ENCODE measurements at places on chromosomes 1 and 21. TPM values are rescaled to one million over a fixed set of nuclear protein-coding genes. Genes with fewer than 3 reads are reported as not detected.

MEX3A gene
- total RNA-seq: 32.9 TPM

KRTAP11-1 gene
- not detected for total RNA-seq

DNA sequence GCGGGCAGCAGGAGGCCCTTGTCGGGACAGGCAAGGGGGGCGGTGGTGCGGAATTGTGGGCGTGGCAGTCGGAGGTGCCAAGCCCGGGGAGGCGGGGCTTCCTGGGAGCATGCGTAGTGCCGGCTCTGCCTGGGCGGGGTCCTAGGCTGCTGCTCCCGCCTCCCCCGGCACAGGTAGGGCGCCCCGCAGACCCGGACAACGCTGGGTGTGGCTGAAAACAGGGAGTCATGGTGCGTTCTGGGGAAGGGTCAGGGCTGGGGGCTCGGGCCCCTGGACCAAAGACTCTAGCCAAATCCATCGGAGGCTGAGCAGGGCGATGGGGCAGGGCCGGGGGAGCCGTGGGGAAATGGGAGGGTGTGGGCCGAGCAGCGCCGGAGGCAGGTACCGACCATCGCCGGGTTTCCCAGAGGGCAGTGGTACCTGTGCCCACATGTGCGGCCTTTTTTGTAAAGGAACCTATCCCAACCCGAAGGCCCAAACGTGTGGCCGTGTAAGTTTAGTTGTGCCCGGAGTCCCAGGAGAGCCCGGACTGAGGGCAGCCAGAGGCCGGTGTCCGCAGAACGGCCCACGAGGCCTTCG, 231.9 kb downstream of the SDCCAG8 start:
- H3K27ac ChIP-seq: no peak overlapping the region
- peaks cover 7% of the 10 kb centered on the region for H3K4me1 ChIP-seq
- no peaks in the 10 kb centered on the region for H3K27me3 ChIP-seq
- DNase-seq: no peak
- peaks cover 2% of the 10 kb centered on the region for H3K36me3 ChIP-seq

GRCh38 chr1:93415296-93415695, 32.6 kb upstream of the FNBP1L start:
- H3K27ac ChIP-seq: no peak overlapping the region
- H3K27me3 ChIP-seq: no peaks in the 10 kb centered on the region
- no peaks in the 10 kb centered on the region for H3K4me1 ChIP-seq
- DNase-seq: no peak
- H3K4me3 ChIP-seq: no peak overlapping the region
- no peaks in the 10 kb centered on the region for H3K36me3 ChIP-seq

DNA sequence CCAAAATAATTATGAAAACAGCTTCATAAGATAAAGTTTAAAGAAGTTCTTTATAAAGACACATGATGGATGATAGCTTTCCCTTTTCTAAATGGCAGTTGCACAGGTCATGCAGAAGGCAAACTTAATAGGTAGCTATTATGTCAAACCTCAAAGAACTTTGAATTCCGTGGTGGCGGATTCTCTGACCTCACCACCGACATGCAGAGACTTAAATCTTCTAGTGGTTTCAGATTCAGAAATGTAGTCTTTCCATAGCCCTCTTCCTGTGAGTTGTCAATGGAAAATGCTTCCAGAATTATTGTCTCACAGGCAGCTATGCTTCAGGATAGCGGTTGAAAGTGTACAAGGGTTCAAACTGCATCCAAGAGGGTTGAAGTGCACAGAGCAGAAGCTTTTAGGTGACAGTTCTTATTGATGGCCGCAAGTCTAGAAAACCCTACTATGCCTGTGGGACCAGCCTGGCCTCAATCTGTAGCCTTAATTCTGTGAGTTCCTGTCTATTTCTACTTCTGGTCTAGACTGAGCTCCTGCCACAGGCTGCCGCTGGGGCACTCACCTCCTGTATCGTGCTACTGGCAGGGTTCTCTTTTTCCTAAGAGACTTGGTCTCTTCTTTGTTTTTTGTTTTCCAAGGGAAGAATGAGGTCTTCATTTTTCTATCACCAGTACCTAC, 117.0 kb upstream of the ERRFI1 start:
- peak; percentile 99 for DNase-seq
- H3K4me1 ChIP-seq: peaks cover 13% of the 10 kb centered on the region
- H3K4me3 ChIP-seq: no peak overlapping the region
- no peaks in the 10 kb centered on the region for H3K36me3 ChIP-seq

DNA sequence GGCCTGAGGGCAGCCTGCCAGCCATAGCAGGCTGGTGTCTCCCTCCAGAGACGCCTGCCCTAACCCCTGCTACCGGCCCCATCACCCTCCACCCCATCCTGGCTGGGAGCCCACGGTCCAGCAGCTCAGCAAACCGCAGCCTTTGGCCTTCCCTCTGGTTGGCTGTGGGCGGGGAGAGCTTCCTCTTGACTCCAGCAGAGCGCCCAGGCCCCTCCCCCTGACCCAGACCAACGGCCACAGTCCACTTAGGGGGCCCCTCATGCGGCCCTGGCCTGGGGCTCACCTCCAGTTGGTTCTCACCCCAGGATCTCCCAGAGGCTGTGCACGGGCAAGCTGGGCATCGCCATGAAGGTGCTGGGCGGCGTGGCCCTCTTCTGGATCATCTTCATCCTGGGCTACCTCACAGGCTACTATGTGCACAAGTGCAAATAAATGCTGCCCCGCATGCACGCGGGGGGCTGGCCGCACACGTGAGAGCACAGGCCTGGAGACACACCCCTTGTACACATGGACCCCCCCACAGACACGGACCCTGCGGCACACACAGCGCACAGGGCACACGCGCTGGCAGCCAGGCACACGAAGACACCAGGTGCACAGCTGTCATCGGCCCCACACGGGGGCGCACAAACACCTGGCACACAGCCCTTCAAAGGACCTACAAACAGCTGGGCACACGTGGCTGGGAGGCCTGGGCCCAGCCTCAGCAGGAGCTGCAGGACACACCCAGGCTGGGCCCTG, 3.1 kb downstream of the SMIM1 start:
- no peaks in the 10 kb centered on the region for H3K27me3 ChIP-seq
- peak; percentile 51 for DNase-seq
- no peak overlapping the region for H3K4me3 ChIP-seq
- H3K36me3 ChIP-seq: peaks cover 10% of the 10 kb centered on the region

GBP4 gene
- 0.34 TPM for total RNA-seq

- H3K4me3 ChIP-seq: peak overlapping the region; percentile 91
- DNase-seq: no peak
- H3K27ac ChIP-seq: peak overlapping the region; percentile 67
- H3K36me3 ChIP-seq: peaks cover 5% of the 10 kb centered on the region
- H3K4me1 ChIP-seq: peaks cover 11% of the 10 kb centered on the region
- no peaks in the 10 kb centered on the region for H3K27me3 ChIP-seq
Observed at GRCh38 chr1:220045356-220046051, 801 bp downstream of the EPRS1 start.

MORC3 gene
- total RNA-seq: 29.2 TPM

AVPR1B gene
- total RNA-seq: not detected

CDC42 gene
- total RNA-seq: 346 TPM

- H3K4me1 ChIP-seq: no peaks in the 10 kb centered on the region
- no peak overlapping the region for H3K27ac ChIP-seq
- H3K4me3 ChIP-seq: no peak overlapping the region
- DNase-seq: no peak
Observed at GRCh38 chr1:6779089-6779805, 6.0 kb upstream of the CAMTA1 start.

S100A10 gene
- 1,257 TPM for total RNA-seq

DNA sequence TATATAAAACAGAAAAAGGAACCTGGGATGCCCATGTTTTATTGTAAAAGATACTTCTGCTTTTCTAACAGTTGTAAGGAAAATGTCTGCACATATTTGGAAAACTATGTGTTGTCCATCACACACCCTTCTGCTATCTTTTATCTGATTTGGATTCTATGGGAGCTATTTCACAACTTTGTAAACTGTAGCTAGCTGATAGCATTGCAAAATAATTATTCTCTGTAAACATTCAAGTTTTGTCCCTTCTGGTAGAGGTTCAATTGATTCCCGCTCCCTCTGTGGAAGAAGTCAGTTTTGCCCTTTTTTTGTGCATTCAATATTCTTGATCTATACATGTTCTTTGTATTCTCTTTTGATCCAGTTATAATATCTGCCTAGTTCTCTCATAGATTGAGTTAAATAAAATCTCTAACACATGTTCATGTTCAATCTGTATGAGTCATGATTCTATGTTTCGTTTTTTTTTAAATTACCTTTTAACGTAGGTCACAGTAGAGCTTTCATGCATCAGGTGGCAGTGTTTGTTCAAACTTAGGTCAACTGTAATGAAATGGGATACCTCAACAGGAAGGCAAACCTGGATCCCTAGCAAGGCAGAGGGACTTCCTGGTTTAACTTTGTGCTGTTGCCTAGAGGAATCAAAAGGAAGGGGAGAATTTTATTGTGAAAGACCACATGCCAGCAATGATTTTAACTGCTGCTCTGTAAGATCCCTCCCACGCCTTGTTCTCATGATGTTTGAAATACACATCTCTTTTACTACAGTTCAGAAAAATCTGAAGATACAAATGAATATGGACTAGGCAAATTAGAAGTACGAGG, 26.0 kb upstream of the BCL9 start:
- H3K27me3 ChIP-seq: peaks cover 4% of the 10 kb centered on the region
- H3K27ac ChIP-seq: no peak overlapping the region
- peak; percentile 46 for DNase-seq
- no peaks in the 10 kb centered on the region for H3K36me3 ChIP-seq
- H3K4me3 ChIP-seq: no peak overlapping the region
